ENCODE measurements at places on chromosomes 2 and 18.

- no peak for DNase-seq
These were observed 55.5 kb upstream of the BIN1 start for GRCh38 chr2:127162261-127163089.

- no peak for DNase-seq
These were observed 82.1 kb downstream of the CDK15 start for GRCh38 chr2:201888426-201888800.

DNA sequence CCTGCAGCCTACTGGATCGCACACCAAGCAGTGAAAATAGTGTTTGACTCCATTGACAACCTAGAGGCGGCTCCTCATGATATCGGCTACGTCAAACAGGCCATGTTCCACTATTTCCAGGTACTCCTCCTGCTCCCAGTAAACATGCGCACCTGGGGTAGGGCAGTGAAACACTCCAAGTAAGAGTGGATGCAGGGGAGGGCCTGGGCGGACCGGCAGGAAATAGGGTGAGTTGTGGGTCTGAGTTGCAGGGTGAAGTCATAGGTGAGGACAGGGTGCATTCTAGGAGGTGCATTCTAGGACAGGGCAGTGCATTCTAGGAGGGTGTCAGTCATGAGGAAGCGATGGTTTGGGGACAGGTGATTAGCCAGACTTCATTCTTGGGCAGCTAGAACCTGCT lies 5.0 kb downstream of the NAGK start:
- DNase-seq: no peak

DNA sequence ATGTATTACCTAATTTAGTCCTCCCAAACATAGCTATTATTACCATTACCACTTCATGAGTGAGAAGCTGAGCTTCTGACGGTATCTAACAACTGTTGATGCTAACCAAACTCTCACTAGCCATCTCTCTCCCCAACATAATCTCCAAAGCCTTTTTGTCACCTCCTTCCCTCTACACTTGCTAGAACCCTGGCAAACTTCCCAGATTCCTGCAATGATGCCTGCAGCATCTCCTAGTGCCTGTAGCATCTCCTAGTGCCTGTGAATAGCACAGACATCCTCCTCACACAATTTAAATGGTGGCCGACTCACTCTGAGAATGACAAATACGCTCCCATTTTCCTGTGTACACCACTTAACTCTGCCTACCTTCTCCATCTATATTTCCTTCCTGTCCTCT lies 126.7 kb downstream of the STK39 start:
- no peak for DNase-seq

DNA sequence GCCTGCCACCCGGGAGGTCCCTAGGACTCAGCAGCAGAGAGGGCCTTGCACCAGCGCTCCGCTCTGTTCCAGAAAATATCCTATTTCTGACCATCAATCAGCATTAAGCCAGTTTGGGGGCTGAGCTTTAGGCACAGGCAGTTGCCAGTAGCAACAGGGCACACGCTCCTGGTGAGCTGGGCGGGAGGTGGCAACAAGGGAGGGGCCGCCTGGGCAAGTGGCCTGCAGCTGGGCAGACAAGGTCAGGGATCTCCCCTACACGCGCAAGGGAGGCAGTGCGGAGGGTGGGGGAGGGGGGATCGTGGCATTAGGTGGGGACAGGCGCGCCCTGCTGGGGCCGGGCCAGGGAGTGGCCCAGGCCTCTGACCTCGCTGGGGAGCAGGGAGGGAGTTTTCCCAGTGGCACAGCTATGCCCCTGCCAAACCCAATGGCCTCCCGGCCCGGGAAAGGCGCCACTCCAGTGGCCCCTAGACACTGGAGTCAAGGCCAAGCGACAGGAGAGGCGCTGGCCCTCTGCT lies 302.8 kb downstream of the NCKAP5 start:
- DNase-seq: peak; percentile 15

DNA sequence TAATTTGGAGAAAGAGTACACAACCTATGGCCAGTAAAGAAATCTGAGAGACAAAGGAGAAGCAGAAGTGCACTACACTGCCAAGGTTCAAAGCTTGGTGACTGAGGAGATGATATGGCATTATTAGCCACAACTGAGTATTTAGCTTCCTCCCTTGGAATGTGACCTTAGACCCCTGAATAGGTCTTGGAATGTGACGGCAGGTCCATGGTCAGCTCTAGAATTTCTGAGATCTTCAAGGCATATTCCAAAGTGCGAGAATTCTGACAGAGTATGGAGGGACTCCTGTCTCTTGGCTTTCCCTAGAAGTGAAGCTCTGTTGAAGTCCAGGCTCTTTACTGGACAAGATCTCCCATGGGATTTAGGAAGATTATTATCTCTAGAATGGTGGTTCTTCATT lies 130.0 kb upstream of the FN1 start:
- DNase-seq: no peak

- DNase-seq: no peak
These were observed 43.9 kb downstream of the MARCHF4 start for GRCh38 chr2:216328347-216328746.

DNA sequence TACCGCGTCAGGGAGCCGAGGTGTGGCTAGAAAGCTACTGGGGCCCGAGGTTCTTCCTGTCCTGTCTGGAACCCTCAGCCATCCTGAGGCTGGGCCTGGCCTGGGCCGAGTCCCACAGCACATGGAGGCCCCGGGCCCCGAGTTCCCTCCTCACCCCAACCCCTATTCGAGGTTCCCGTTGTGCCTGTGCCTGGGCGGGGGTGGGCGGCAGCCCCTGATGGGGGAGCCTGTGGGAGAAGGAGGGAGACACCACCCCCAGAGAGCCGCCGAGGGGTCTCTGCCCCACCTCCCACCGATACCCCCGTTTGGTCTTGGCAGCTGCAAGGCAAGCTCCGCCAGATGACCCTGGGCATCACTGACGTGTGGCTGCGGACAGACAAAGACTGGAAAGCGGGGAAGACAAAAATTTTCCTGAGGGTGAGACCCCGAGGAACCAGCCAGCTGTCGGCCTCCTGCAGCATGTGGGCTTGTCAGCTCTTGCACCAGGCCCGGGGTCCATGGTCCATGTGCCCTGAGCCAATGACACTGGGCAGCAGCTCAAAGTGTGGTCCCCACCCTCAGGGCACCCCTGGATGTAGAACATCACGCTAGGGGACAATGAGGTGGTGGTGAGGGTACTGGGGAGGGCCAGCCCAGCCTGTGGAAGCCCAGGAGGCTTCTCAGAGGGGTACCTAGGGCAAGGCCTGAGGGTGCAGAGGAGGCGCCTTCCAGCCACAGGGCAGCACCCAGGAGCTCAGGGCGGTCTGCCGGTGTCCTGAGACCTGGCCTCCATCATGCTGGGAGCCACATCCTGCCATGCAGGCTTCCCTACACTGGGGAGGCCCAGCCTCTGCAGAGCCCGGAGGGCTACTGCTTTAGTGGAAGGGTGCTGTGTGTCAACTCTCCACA lies 52.5 kb upstream of the GPR17 start:
- no peak for DNase-seq

DNA sequence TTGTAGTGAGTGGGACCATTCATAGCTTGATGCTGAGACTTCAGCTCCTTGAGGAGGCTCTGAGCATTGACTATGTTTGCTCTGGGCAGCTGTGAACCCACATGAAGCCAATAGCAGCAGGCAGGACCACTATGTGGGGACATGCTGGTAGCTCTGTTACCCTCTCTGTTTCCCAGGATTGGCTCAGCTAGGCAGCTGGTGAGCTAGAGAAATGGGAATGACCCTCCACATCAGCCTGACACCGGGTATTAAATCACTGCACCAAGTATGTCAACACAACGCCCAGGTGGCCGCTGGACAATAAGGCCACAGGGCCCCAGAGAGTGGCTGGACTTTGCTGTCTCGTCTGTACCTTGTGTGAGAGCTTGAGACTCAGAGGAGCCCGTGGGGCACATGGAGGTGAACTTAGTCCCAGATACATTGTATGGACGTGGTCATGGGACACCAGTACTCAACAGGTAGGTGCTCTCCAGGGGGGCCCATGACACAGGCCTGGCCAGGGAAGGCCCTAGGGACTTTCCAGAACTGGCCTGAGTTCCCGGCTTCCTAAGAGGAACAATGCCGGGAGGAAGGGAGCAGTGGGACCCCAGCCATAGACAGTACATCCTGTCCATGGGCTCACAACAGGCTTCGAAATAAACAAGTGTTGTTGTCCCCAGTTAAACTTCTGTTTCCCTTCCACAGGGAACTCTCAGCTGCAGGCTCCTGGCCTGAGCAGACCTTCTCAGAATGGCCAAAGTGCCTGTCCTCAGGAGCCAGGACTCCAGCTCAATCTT lies 35.2 kb downstream of the HS1BP3 start:
- DNase-seq: no peak

DNA sequence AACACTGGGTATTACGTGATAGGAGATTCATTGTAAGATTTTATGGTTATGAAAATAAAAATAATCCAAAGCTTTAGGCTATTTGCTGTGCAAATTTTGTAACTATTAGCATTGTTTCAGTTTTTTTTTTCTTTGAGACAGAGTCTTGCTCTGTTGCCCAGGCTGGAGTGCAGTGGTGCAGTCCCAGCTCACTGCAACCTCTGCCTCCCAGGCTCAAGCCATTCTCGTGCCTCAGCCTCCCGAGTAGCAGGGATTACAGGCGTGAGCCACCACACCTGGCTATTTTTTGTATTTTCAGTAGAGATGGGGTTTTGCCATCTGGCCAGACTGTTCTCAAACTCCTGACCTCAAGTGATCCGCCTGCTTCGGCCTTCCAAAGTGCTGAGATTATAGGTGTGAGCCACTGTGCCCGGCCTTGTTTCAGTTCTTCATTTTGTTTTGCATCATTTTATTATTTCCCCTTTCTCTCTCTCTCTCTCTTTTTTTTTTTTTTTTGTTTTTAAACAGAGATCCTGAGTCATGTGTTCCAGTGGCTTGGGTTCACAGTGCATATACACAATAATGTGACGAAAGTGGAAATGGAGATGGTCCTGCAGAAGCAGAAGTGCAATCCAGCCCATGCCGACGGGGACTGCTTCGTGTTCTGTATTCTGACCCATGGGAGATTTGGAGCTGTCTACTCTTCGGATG lies 25.8 kb downstream of the CASP10 start:
- no peak for DNase-seq

- no peak for DNase-seq
These were observed 694.2 kb upstream of the GYPC start for GRCh38 chr2:125961739-125962138.

DNA sequence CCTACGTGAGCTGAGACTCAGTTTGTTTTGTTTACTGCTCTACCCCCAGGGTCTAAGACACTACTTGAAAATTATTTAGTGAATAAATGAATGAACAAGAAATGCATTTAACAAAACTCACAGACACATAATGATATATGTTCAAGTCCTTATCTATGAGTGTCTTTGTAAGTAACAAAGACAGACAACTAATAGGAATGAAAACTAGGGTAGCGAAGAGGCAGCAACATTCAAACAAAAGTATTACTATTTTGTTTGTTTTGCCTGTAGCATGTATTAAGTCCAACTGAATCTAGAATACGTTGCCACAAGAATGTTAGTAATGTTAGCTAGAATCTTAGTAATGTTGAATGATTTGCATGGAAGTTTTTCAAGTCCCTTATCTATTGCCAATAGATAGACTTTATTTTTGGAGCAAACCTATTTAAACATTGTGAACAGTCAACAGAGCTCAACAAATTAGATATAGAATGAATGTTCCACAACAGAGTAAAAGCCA lies 144.8 kb upstream of the VWC2L start:
- no peak for DNase-seq

- no peak for DNase-seq
These were observed 53.0 kb upstream of the ATP8B1 start for GRCh38 chr18:57856128-57856527.

DNA sequence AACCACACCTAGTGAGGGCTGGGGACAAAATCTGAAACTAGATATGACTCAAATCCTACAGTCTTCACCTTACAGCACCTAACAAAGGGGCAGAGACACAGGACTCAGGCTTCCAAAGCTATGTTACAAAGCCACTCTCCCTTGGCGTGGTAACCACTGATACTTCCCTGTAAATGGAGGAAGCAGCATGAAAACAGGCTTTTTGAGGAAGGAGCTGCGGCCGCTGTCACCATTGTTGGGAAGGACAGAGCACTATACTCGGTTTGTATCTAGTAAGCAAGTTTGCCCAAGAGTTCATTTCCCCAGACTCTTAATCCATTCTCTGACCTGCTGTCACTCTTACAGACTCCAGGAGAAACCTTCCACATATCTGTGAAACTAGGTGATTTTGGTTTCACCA lies 60.3 kb downstream of the LONRF2 start:
- no peak for DNase-seq

DNA sequence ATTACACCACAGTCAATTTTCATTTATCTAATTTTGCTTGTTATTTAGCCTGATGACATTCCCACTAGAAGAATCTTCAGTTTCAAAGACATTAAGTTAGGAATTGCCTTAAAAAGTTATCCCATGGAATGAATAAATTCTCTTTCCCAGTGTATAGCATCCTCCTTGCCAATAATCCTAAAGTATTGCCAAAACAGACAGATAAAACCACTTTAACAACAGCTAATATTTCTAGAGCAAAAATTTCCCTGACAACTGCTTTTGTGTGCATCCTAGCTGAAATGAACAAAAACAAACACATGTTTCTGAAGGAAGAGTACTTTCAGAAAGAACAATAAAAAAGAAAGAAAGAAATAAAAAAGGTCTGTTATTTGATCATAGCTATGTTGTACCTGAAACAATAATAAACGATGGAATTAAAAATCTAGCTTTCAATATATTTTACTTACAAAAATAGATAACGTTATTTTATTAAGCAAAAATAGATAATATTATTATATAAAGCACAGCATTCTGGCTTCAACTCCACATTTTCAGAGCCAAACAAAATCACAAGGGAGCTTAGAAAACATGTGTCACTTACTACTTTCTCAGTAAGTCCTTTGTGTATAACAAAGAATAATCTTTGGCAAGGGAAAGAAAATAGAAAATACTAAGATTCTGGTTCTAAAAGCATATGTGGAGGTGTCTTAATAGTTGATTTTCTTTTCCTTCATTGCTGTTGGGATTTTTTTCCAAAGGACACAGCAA lies 939.0 kb upstream of the CRIM1 start:
- no peak for DNase-seq

DNA sequence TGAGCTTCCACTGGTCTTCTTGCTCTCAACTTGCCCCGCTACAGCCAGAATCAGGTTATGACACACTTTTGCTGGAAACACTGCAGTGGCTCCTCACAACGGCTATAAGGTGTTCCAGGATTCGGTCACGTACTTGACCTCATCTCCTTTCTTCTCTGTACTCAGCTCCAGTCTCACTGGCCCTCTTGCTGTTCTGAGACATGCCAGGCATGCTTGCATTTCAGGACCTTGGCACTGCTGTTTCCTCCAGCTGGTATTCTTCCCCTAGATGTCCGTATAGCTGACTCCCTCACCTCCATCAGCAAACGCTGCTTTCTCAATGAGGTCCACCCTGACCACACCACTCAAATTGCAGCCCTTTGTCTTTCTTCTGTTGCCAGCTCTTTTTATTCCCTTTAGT lies 31.9 kb upstream of the C1GALT1C1L start:
- DNase-seq: no peak

- DNase-seq: no peak
These were observed 167.2 kb downstream of the TCF4 start for GRCh38 chr18:55420665-55421307.

- DNase-seq: no peak
These were observed 216.5 kb downstream of the CDCA7 start for GRCh38 chr2:173571021-173571821.

GRCh38 chr2:133936601-133937000 lies 317.3 kb upstream of the MGAT5 start:
- DNase-seq: no peak
